ENCODE measurements at places on chromosomes 12 and 14.

DNA sequence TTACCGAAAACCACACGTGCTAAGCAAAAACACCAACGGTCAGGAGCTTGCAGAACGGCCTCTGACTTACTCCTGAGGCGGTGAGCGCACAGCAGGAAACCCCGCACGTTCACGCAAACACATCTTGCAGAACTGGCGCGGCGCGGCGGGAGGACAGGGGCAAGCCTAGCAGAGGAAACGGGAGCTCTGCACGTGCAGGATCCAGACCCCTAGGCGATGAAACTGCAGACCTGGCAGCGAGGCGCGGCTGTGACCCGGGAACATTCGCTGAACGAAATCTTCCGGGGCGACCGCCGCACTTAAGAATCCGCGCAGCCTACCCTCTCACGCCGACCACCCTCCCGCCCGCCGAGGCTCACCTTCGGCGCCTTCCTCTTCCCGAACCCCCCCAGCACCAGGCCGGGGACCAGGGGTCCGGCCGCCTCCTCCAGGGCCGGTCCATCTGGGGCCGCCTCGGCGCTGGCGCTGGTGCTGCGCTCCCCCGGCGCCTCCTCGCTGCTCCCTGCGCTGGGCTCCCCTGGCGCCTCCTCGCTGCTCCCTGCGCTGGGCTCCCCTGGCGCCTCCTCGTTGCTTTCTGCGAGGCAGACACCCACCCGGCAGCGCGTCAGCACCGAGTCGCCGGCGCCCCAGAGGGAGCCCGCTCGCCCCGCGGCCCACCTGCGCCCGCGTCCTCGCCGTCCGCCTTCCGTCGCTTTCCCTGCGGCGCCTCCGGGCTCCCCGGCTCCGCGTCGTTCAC lies 615 bp downstream of the DDX51 start:
- no peak for DNase-seq

DNA sequence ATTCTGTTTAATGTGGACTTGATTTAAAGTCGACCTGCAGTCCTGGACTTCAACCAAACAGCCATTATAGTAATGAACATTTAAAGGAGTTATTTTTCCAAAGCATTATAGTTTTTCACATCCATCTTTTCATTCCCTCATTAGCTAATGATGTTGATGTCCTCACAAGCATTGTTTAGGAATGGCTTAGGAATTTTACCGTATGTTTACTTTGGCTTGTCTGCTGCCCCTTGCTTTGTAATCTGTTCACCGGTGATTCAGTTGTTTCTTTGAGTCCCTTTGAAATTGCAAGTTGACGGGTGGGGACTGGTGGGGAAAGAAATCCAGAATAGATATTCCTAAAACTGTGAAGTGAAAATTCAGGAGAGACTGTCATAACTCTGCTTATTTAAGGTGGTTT lies 25.4 kb downstream of the PRKCH start:
- DNase-seq: no peak

- no peak for DNase-seq
These were observed 23.1 kb downstream of the FAM234B start for GRCh38 chr12:13067322-13067721.

DNA sequence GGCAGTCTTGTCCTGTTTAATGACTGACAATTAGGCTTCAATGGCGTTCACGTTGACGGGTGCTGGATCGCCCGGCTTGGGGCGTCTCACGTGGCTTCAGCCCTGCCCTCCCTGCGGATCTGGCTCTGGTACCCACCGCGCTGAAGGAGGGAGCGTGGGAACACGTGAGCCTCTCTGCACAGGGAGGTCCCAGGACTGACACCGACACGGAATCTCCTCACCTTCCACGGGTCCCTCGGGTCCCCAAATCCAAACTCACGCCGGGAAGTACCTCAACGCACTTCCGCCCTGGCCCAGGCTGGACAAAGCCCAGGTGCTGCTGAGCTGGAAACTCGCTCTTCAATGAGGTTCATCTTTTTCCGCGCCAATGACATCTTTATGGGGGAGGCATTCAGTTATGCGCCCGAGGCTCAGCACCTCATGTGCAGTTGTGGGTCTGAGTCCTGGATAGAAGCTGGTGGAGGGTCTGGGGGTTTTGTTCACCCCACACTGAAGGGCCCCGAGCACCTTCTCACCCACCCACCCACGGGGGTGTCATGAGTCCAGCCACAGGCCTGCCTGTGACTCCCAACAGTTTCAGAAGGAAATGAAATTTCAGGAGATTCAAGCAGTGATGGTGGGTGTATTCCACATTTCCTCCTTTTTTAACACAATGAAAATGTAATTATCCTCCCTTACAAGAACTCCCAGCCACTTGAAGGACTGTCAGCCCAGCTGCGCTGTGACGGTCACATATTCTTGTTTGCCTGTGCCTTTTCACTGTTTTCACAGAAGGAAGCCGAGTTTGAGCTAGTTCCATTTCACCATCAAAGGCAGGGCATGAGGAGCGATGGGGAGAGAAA lies 251.7 kb upstream of the SFSWAP start:
- no peak for DNase-seq

DNA sequence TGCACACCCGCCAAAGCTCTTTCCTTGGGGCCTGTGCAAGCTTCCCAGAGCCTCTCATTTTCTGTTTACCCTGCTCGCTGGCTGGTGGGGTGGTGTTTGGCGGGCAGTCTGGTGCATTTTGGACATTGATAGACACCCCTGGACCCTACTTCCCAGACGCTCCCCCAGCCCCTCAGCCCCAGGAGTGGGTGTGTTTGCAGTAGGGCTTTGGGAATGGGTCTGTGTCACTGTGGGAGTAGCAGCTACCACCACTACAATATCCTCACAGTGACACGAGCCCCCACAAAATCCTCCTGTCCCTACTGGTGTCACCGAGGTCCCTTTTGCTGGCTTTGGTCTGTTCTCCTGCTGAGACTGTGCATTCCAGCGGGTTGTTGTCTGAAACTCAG lies 371.3 kb downstream of the TMEM121 start:
- DNase-seq: no peak

DNA sequence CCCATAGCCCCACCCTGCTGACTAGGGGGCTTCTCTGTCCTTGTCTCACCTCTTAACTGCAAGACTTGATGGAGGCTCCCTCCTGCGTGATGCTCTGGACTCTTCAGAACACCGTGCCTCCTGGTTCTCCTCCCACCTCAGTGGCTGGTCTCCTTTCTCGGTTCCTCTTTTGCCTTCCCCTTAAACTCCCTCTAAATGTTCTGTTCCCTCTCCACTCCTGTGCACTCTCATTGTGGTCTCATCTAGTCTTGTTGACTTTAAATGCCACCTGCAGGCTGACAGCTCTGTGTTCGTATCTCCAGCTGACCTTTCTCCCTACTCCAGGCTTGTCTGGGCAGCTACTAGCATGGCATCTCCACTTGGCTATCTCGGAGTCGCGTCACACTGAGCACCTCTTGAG lies 28.3 kb downstream of the DYNC1H1 start:
- no peak for DNase-seq

- DNase-seq: no peak
These were observed 723.3 kb upstream of the FLRT2 start for GRCh38 chr14:84806622-84807021.

GRCh38 chr14:53949201-53949600 lies 7.4 kb downstream of the BMP4 start:
- no peak for DNase-seq

- no peak for DNase-seq
These were observed 6.5 kb upstream of the VTI1B start for GRCh38 chr14:67680941-67681340.

DNA sequence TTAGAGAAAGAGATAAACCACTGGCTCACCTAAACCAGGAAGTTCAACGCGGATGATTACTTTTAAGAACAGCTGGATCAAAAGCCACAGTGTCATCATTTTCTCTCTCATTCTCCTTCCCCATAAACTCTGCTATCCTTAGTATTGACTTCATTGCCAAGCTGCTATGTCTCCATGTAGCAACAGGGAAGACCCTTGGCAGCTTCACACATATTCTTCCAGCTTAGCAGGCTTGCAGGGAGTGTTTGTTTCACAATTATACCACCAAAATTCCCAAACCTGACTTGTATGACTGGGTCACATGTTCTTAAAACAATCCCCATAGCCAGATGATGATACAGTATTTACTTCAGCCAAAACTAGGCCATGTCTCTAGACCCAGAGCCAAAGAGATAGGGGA lies 235.5 kb downstream of the PAWR start:
- DNase-seq: no peak

GRCh38 chr14:21267431-21267845 lies 1.8 kb downstream of the HNRNPC start:
- no peak for DNase-seq

DNA sequence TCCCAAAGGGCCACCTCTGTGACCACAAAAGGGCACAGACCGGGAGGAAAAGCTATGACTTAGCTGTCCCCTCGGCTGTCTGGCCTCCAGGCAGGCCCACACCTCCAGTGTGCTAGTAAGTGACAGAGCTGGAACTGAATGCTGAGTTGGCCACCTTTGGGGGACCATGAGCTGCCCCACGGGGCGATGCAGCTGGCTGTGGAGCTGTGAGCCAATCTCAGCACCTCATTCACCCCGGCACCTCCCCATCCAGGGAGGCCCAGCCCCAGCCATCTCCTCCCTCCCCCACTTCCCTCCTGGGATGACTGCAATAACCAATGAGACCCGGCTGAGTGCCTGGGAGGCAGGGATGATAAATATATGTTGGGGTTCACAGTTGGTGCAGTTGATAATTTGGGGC lies 12.2 kb upstream of the TESC start:
- DNase-seq: no peak

DNA sequence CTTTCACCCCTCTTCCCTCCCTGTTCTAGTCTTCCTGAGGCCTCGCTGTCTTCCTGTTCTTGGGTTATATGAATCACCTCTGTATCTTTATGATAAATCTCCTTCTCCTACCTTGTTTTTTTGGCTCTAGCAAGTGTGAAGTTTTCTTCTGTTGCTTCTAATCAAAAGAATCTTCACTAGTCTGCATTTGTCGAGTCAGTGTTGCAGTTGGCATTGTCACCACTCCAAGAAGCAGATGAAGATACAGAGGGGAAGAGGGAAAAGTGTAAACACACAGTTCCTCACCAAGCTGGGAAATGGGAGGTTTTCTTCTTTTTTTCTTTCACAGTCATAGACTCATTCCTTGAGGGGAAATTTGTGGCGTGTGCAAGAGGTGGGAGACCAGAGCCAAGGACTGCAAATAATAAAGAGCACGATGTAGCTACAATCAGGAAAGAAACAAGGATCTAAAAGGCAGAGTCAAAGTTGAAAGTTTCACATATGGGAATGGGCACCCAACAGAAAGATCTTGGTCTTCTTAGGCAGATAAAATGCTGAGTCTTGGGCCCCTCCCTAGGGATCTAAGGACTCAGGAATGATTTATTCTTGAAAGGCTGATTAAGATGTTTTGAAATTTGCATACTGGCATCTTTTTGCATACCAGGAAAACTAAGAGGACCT lies 22.2 kb upstream of the PRICKLE1 start:
- no peak for DNase-seq

DNA sequence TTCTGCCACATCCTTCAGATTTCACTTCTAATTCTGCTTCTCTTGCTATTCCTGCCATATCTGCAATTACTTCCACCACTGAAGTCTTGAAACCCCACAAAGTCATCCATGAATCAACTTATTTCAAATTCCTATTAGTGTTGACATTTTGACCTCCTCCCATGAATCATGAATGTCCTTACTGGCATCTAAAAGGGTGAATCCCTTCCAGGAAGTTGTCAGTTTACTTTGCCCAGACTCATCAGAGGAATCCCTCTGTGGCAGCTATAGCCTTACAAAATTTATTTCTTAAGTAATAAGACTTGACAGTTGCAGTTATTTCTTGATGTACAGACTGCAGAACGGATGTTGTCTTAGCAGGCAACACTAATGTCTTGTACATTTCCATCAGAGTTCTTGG lies 162.9 kb downstream of the PCNX1 start:
- DNase-seq: no peak

GRCh38 chr12:130965214-130965613 lies 11.5 kb downstream of the ADGRD1 start:
- DNase-seq: no peak

DNA sequence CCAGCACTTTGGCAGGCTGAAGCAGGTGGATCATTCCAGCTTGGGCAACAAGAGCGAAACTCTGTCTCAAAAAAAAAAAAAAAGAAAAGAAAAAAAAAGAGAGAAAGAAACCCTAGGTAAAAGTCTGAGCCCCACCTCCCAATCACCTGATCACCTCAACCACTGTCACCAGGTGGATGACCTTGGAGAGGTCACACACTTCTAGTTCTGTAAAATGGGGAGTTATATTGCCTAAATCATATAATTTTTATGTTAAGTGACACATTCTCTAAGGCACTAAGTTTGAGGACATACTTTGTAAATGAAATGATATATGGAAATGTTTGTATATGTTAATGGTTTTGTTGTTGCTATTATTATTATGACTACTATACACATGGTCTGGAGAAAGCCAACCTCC lies 1.5 kb upstream of the ERBB3 start:
- no peak for DNase-seq

GRCh38 chr14:59009967-59010366 lies 178.5 kb upstream of the DAAM1 start:
- DNase-seq: no peak

DNA sequence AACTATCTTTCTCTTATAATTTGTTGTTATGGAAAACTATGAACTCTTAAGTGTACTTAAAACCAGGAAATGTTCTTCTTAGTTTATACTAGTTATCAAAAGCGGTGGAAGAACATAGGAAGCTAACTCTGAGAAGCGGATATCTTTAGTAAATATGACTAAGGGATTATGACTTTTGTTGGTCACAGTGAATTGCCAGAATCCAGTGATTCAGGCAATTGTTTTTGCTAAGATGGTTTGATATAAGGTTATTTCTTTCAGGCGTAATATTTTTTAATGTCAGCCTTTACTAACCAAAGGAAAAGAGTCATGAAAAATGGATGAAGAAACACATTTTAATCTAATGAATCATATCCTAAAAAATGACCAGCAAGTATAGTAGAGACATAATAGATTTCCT lies 473.5 kb downstream of the FOXG1 start:
- DNase-seq: no peak

- DNase-seq: no peak
These were observed 12.9 kb downstream of the SYNE3 start for GRCh38 chr14:95503365-95504134.

DNA sequence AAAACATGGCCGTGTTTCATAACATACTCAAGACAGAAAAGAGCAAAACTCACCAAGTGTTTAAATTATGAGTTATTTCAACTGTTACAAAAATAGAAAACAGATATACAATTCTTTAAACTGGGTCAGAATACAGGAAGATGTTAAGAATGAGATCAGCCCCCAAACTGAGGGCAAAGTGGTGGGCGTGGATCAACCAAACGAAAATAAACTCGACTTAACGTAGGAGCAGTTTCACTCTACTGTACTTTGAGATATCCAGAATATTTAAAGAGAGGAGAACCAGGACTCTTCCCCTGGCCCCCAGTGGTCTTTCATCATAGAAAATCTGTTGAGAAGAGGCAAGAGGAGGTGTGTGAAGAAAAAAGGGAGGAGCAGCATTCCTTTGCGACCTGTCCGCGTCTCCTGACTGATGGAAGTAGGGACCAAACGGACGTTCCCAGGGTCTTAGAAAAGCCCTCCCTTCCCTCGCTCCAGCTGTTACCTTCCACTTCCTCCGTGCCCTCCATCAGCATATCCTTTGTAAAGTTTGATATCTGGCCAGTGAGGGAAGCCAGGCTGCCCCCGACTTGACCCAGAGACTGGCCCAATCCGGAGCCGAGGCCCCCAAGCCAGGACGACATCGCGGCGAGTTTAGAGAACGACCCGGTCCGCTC lies 668 bp downstream of the TRIP11 start:
- DNase-seq: peak; percentile 24

GRCh38 chr14:67417633-67418032 lies 5.7 kb upstream of the PLEK2 start:
- no peak for DNase-seq

GRCh38 chr12:92416385-92416812 lies 270.8 kb upstream of the BTG1 start:
- DNase-seq: no peak

All from putamen (tissue), 1 donor.